Uterus (tissue), 4 donors: ENCODE measurements at places on chromosomes 12 and 14. TPM values are rescaled to one million over a fixed set of nuclear protein-coding genes. Genes with fewer than 3 reads are reported as not detected.

The GALNT16 gene
- 35.9 TPM for total RNA-seq

The FOXA1 gene
- total RNA-seq: not detected

The CACNA1C gene
- total RNA-seq: 121 TPM

The TAS2R9 gene
- 0.28 TPM for total RNA-seq

The KRT72 gene
- total RNA-seq: not detected

The PLEKHH1 gene
- total RNA-seq: 0.29 TPM

The COCH gene
- total RNA-seq: 0.30 TPM

The FLRT2 gene
- 2.1 TPM for total RNA-seq

The METTL25 gene
- total RNA-seq: 37.7 TPM

The SPX gene
- 0.67 TPM for total RNA-seq

The KRT79 gene
- total RNA-seq: not detected

The ANKRD33 gene
- not detected for total RNA-seq

The PLA2G1B gene
- total RNA-seq: not detected

The KLRC2 gene
- total RNA-seq: not detected

The HIGD1C gene
- not detected for total RNA-seq

The MORN3 gene
- total RNA-seq: not detected

The SIRT4 gene
- 1.5 TPM for total RNA-seq

The CRIP1 gene
- 15.1 TPM for total RNA-seq

The BCAT1 gene
- 23.6 TPM for total RNA-seq

The TCL1A gene
- total RNA-seq: not detected

The FAM90A1 gene
- 0.21 TPM for total RNA-seq

The FAM186B gene
- total RNA-seq: 0.21 TPM

The KRT81 gene
- total RNA-seq: not detected

The RIN3 gene
- total RNA-seq: 7.7 TPM

The GPR33 gene
- not detected for total RNA-seq

The DAO gene
- total RNA-seq: not detected
